ENCODE measurements at places on chromosomes 3 and 15. TPM values are rescaled to one million over a fixed set of nuclear protein-coding genes. Genes with fewer than 3 reads are reported as not detected.

TRIM42 gene
- total RNA-seq = not detected

FURIN gene
- total RNA-seq = 119 TPM

GABRA5 gene
- total RNA-seq = not detected

SNRPN gene
- total RNA-seq = 113 TPM

AMIGO3 gene
- total RNA-seq = 0.98 TPM

CYP1A2 gene
- not detected for total RNA-seq

RTP3 gene
- total RNA-seq = not detected

CPB1 gene
- total RNA-seq = not detected

CXCR6 gene
- not detected for total RNA-seq

ATP10A gene
- 0.19 TPM for total RNA-seq

ACP3 gene
- total RNA-seq = not detected

STRIT1 gene
- not detected for total RNA-seq
